ENCODE measurements at places on chromosomes 5 and 9. TPM values are rescaled to one million over a fixed set of nuclear protein-coding genes. Genes with fewer than 3 reads are reported as not detected.

DNA sequence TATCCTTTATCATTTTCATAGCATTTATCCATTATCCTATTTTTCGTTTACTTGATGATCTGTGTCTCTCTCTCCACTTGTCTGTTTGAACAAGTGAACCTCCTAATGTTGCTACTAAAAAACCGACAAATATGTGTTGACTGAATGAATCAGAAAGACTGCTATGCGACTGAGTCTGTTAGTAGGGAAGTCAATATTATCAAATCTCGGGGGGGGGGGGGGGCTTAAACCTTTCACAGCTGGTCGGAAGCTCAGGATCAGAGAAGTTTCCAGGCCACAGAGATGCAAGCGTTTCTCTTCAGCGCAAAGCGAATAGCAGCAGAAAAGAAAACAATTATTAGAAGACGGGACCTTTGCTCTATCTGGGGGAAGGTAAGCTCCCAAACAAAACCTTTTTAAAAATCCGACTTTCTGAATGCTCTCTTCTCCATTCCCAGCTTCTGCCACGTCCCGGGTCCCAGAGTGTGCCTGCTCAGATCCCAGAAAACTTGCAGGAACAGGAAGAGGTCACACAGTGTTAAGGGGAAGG lies 412 bp downstream of the RIOK2 start:
- DNase-seq: no peak
- peak overlapping the region; percentile 87 for H3K27ac ChIP-seq
- H3K4me1 ChIP-seq: peaks cover 11% of the 10 kb centered on the region
- H3K4me3 ChIP-seq: peak overlapping the region; percentile 83
- H3K36me3 ChIP-seq: peaks cover 15% of the 10 kb centered on the region
- no peaks in the 10 kb centered on the region for H3K27me3 ChIP-seq

DNA sequence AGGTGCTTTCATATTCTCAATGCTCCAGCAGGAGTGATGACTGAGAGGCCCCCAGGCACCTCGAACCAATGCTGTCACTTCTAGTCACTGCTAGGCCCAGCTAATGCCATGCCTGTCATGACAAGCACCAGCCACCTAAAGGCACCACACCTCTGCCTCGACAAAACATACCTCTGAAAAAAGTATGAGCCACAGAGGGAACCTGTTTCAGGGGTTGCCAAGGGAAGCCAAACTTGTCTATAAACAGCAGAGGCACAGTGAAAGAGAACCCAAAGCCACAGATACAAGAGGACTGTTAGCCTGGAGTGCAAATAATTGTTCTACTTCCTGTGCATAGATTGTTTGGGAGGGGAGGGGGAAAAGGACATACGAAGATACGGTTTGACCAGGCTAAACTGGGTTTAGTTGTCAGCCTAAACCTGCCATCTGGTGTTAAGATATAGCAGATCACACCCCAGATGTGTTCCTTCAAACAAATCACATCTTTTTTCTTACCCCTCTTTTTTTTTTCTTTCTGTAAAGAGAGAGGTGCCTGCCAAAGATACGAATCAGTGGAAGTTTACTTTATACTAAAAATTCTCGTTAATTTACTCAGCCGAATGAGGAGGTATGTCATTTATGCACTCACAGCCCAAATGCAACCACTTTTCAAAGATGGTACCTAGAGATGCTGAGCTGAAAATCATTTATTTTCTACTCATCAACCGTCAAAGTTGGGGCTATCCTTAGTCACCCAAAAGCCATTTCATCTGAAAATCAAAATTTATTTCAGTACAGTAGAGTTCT lies 45.7 kb downstream of the BNC2 start:
- H3K4me3 ChIP-seq: no peak overlapping the region
- no peaks in the 10 kb centered on the region for H3K36me3 ChIP-seq
- peak overlapping the region; percentile 86 for H3K27ac ChIP-seq
- H3K27me3 ChIP-seq: no peaks in the 10 kb centered on the region
- no peak for DNase-seq

GRCh38 chr5:60698336-60698735 lies 1.6 kb downstream of the DEPDC1B start:
- H3K4me1 ChIP-seq: no peaks in the 10 kb centered on the region
- H3K36me3 ChIP-seq: no peaks in the 10 kb centered on the region
- no peaks in the 10 kb centered on the region for H3K27me3 ChIP-seq
- H3K4me3 ChIP-seq: no peak overlapping the region
- DNase-seq: no peak

DNA sequence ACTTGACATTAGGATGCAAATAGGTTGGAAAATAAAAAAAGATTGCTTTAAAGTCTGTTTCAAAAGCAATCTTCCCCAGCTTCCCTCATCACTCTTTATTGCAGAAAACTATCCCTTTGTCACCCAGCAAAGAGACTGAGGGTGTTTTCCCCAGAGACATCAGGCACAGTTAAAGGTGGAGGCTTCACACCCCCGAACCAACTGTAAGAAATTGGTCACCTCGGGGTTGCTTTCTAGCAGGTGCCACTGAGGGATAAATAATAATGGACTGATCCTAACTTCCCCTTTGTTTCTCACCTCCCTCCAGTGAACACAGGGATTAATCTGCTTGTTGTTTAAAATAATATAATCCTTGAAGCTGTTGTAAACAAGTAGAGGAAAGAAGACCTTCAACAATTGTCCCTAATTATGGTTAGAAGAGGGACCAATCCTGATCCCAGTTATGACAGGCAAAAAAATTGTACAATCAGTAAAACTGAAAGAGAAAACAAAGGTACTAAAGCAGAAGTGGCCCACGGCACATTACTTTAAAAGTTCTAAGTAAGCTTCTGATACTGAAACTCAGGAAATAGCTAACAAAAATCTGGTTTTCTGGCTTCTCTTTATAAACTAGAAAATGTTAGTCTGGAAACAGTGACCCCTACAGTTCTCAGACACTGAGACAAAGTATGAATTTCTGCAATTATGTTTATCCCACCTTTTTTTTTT lies 6.6 kb upstream of the PCSK1 start:
- H3K27ac ChIP-seq: no peak overlapping the region
- no peak for DNase-seq
- H3K27me3 ChIP-seq: peaks cover under 1% of the 10 kb centered on the region
- H3K4me3 ChIP-seq: no peak overlapping the region
- H3K4me1 ChIP-seq: no peaks in the 10 kb centered on the region
- H3K36me3 ChIP-seq: no peaks in the 10 kb centered on the region

Gene ITGA1
- 195 TPM for total RNA-seq

Gene TAF9
- total RNA-seq: 42.4 TPM

All from sigmoid colon (tissue), 7 donors.